ENCODE measurements at places on chromosomes 2 and 18.

DNA sequence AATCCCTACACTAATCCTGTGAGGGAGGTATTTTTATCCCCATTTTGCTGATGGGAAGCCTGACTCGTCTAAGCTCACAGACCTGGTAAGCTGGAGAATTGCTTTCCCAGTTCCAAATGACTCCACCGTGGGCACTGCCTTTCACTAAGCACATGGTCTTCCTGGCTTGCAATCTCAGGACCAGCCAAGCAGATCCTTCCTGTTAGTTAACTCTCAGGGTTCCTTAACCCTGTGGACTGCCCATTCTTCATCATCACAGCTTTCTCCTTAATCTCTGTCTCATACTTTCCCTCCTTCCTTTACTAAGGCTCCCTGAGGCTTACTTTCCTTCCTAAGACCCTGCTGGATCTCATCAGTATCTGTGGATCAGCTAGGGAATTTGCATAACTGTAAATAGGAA is 122.2 kb upstream of the ZEB2 start:
- no peak for DNase-seq

DNA sequence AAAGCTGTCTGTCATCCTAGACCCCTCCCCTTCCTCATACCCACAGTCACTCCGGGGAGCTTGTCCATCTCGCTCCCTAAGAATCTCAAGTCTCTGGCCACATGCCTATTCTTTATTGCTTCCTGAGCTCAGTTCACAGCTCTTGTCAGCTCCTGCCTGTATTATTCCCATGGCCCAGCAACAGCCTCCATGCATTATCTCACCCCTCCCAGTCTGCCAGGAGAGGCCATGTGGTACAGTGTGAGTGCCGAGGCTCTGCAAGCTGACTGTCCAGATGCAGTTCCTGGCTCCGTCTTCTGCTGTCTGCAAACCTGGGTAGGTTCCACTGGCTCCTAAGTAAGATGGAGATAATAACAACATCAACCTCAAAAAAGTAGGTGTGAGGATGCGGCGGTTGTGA is 79.7 kb downstream of the MRPS9 start:
- no peak for DNase-seq

DNA sequence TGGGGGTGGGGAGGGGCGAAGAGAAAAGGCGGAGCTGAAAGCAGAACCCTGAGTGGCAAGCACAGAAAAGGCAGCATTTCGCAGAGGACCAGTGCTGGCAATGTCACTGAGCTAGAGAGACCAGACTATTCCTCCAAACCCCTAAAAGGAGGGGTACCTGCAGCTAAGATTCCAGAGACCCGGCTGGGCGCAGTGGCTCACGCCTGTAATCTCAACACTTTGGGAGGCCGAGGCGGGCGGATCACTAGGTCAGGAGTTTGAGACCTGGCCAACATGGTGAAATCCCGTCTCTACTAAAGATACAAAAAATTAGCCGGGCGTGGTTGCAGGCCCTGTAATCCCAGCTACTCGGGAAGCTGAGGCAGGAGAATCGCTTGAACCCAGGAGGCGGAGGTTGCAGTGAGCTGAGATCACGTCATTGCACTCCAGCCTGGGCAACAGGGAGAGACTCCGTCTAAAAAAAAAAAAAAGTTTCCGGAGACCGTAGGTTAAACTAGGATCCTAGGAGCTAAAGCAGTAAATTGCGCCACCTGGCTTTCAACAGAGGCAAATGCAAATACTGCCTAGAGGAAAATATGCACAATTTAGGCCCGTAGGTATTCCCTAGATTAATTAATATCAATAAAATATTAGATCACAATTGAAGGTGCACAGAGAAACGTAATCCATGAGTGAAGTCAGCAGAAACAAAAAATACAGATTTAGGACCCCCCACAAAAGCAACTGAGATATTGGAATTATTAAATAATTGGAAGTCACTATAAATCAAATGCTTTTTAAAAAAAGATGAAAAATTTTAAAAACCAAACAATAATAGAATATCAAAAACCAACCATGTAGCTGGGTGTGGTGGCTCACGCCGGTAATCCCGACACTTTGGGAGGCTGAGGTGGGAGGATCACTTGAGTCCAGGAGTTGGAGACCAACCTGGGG is 4.9 kb downstream of the UCN start:
- peak; percentile 55 for DNase-seq

- DNase-seq, result no peak
These were observed 195.1 kb downstream of the KCNE4 start for GRCh38 chr2:223247136-223247535.

DNA sequence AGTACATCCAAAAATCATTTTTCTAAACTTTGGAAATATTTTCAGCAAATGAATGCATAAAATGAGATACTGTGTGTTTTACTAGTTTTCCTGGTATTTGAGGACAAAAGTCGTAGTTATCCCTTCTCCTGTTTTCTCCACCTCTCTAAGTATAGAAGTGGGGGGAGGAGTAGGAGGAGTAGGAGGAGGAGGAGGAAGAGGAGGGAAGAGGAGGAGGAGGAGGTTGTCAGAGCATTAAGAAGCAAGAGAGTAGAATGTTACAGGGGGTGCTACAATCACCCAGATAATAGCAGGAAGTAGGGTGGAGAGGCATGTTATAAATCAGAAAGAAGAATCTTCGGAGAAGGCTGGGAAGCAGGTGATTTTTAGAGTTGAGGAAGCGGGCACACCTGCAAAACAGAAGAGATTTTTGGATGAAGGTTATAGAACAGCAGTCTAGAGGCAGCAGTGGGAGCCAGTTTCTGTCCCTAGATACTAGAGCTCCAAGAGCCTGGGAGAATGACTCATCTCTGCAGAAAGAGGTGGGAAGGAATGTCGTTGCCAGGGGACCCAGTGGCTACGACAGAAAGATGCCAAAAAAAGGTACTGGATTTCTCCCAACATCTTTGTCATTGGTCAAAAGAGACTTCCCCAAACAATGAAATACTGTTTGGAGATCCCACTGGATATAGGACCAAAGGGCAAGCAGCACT is 44.2 kb upstream of the AQP4 start:
- no peak for DNase-seq

- DNase-seq, result no peak
These were observed 35.8 kb downstream of the FMNL2 start for GRCh38 chr2:152370783-152371182.
